ENCODE measurements at places on chromosomes 16 and 17.
A peak's percentile ranks its signal among the peaks of the same experiment; 100 is the strongest.

- DNase-seq = no peak
These were observed 64.9 kb upstream of the CORO6 start for GRCh38 chr17:29687596-29687995.

DNA sequence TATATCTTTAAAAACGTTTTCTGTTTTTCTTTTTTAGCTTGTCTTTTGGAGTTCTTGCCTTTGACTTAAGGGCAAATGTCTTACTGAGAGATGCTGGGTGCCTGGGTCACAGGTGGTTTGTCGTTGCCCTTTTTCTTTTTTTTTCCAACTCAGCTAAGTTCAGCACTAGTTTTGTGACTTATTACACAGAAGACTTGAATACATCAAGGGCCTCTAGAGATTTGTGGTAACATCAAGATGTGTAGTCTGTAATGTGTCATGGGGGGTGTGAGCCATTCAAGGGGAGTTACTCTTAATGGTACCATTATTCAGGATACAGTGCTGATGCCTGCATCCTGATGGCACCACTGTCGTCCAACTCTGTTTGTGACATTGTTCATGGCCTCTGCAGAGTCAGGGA is 95.1 kb downstream of the PRKCA start:
- no peak for DNase-seq

- DNase-seq = no peak
These were observed 119.7 kb upstream of the CIBAR2 start for GRCh38 chr16:85231959-85232358.

- no peak for DNase-seq
These were observed 37.7 kb upstream of the SLC47A1 start for GRCh38 chr17:19495828-19496528.

GRCh38 chr16:63312346-63312745 is 1276.1 kb upstream of the CDH8 start:
- DNase-seq = no peak

DNA sequence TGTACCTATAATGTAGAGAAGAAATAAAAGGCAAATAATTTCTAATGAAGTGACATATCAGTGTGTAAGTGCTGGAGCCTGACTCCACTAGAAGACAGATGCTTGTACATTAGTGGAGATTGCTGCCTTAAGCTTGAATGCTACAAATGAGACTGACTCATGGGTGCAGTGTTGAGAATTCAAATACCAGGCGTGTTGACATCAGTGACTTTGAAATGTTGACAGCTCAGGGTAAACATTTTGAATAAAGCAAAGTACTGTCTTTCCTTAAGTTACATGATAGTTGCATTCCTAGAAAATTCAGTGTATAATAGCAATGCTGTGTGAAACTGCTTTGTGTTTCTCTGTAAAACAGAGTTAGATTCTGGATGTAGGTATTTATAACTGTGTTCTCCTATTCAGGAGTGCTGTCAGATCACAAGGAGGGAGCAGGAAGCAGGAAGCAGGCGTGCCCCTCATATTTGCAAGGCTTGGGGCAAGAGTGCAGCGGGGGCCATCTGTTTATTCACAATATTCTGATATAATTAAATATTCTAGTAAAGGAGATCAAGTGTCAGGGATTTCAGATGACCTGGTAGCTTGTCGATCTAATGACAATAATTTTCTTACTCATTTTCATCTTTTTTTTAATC is 119.0 kb downstream of the SPECC1 start:
- DNase-seq = no peak

GRCh38 chr17:69009930-69010329 is 50.8 kb downstream of the ABCA9 start:
- no peak for DNase-seq

DNA sequence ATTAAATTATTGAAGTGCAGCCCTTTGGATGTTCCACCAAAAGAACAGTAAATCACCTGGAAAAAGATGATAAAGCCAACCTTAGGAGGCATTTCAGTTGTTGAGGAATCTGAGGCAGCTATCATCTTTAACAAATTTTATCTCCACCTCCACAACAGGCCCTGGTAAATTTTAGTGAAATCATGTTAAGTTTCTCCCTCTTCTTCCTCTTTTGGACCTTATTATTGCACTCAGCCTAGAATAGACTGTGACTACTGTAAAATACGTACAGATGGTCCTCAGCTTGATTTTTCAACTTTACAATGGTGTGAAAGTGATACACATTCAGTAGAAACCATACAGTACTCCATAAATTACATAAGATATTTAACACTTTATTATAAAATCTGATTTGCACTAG is 90.3 kb downstream of the USP32 start:
- no peak for DNase-seq

DNA sequence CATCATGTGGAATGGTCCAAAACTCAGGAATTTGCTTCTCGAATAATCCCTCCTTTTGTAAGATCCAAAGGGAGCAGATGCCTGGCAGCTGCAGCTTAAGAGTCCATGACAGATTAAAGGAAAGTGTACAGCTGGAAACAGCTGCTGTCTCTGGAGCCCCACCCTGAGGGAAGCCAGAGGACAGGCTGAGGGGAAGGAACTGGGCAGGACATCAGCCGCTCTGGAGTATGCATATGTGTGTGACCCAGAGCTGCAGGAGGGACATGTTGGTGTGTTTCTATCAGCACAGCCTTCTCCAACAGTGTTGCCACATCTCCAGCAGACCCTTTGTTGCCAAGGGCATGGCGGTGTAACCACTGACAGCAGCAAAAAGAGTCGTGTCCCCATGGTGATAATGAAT is 46.2 kb downstream of the CYB561 start:
- no peak for DNase-seq

DNA sequence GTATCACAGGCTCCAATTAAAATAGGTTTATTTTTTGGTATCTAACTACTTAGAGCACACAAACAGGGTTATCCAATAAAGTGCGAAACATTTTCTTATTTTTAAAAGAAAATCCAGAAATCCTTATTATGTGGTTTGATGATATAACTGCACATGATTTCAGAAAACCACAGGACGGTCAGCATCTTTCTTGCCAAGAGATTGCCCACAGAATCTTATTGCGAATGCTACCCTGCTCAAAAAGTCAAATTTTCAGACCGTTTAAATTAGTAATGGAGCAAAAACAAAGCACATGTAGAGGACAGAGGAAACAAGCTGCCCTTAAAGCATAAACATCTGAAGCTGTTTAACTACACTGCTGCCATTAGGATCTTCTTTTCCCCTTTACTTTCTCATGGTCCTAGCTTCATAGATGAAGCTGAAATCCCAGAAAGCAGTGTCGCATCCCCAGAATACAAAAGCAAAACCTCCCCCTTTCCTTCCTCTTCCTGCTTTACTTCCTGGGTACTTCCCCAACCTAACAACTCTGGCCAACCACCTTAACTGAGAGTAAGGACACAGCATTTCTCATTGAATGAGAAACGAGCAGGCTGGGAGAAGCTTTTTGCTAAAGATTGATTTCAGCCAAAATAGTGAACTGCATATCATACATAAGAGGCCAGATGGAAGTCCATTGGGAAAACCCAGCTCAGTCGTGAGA is 43.7 kb downstream of the CMTM4 start:
- no peak for DNase-seq

- DNase-seq = no peak
These were observed 2.2 kb upstream of the ATF7IP2 start for GRCh38 chr16:10383626-10384025.

DNA sequence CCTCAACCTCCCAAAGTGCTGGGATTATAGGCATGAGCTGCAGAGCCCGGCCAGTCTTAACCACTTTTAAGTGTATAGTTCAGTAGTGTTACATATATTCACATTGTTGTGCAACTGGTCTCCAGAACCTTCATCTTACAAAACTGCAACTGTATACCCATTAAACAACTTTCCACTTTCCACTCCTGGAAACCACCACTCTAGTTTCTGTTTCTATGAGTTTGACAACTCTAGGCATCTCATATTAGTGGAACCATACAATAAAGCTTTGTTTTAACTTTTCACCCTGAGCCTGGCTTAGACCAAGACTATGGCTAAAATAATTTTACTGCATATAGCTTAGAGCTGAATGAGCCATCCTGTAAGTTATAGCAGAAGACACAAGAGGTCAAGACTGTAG is 108.0 kb upstream of the GOT2 start:
- no peak for DNase-seq

DNA sequence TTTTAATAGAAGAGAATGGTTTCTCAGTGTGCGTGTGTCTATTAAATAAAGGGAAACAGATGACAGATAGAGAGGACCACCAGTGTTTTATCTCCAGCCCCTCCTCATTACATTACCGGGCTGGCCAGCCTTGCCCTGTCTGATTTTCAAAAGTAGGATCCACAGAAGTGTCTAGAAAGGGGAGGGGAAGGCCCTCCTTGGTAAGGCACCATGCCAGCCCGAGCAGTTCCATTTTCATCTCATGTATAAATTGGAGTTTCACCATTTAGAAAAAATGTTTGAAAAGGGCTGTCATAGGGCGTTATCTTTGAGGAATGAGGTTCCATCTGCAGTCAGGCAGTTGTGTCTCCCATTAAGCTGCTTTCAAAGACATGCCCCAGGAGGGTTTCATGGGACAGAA is 96.7 kb downstream of the SOCS1 start:
- DNase-seq = no peak

DNA sequence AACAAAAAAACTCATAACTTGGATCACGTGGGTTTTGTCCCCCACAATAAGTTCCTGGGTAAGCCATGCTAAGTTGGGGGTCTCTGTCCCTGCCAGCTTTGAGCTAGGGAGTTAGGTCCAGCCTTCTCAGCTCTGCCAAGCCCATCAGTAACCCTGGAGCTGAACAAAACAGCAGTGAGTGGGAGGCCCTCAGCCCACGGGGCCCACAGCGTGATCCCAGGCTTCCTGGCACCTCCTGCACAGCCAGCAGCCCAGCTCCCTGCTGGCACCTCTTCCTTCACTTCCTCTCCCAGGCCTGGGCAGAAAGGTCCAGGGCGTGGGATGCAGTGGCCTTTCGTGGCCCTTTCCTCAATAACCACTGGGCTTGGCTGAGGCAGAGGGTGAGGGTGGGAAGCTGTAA is 35.5 kb upstream of the CDC42EP4 start:
- no peak for DNase-seq

DNA sequence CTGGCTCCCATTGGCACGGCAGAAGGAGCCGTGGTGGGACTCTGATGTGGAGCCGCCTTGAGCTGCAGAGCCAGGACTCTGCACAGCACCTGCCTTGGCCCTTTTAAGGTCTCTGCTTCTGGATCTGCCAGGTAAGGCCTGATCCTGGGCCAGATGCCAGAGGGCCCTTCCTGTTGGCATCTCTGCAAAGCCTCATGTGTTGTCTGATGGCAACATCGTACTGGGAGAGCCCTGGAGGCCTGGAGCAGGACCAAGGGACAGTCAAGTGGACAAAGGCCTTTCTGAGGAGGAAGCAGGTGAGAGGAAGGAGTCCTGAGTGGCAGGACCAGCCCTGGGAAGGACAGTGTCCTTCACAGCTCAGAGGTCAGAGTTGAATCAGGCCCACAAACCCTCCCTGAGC is 26.1 kb downstream of the SOCS1 start:
- no peak for DNase-seq

DNA sequence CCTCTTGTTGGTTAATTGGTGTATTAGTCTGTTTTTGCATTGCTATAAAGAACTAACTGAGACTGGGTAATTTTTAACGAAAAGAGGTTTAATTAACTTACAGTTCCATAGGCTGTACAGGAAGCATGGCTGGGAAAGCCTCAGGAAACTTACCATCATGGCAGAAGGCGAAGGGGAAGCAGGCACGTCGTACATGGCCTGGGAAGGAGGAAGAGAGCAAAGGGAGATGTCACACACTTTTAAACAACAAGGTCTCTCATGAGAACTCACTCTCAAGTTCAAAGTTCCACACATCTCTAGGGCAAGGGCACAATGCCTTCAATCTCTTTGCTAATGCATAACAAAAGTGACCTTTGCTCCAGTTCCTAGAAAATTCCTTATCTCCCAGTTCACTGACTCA is 125.0 kb upstream of the IRX5 start:
- no peak for DNase-seq

DNA sequence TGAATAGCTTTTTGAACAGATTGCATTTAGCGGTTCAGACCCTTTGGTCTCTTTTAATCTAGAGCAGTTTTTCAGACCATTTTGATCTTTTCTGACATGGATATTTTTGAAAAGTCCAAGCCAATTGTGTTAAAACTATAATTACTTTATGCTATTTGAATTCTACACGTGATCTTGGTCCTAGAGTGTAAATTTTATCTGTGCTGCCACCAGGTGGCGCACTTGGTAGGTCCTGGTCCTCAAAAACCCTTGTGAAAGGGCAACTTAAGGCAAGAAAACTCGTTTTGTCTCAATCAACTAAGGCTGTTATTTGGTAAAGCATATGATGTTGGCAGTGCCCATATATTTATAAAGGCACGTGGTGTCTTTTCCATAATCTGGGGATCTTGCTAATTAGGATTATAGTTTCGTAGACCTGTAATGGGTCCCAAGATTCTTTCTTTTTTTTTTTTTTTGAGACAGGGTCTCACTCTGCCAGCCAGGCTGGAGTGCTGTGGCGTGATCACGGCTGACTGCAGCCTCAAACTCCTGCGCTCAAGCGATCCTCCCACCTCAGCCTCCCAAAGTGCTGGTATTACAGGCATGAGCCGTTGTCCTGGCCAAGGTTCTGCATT is 43.9 kb upstream of the TEX2 start:
- DNase-seq = peak; percentile 80

DNA sequence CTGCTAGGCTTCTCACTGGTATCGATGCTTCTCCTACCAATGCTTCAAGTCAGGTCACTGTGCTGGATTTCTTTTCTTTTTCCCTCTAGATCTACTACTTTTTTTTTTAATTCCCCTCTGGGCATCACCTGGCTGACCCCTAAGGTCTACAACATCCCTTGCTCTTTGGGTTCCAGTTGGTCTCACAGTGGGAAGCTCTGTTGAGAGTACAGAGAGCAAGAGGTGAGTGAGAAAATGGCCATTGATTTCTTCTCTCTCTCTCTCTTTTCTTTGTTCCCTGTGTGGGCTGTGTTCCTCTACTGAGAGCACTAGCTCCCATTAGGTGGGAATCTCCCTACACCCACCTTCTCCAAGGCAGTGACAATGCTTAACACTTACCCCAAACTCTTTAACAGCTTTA is 413.4 kb downstream of the KCNJ2 start:
- no peak for DNase-seq

GRCh38 chr17:64736804-64737492 is 74.8 kb upstream of the SMURF2 start:
- DNase-seq = peak; percentile 62

DNA sequence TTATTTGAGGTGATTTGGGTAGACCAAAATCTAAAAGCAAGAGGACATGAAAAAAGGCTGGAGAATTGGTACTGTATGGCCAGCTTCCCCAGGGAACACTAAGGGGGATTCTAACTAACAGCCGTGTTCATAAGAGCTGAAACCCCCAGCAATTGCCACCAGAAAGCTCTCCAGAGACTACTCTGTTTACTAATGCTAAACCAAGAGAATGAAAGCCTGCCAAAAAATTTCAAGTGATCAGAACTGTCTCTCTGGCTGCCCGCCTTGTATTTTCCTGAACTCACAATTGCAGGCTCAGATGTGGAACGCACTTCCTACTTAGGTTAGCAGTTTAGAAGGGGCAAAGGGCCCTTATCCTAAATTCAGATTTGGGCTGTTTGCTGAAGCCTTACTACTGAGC is 24.1 kb downstream of the MYH10 start:
- no peak for DNase-seq

All from CD4-positive, alpha-beta T cell treated with Interleukin-6 for 4 hours (primary cell).